SK-N-SH treated with all-trans-retinoic acid at 6 μM for 48 hours (cell line): ENCODE measurements at places on chromosomes 5 and 9.

DNA sequence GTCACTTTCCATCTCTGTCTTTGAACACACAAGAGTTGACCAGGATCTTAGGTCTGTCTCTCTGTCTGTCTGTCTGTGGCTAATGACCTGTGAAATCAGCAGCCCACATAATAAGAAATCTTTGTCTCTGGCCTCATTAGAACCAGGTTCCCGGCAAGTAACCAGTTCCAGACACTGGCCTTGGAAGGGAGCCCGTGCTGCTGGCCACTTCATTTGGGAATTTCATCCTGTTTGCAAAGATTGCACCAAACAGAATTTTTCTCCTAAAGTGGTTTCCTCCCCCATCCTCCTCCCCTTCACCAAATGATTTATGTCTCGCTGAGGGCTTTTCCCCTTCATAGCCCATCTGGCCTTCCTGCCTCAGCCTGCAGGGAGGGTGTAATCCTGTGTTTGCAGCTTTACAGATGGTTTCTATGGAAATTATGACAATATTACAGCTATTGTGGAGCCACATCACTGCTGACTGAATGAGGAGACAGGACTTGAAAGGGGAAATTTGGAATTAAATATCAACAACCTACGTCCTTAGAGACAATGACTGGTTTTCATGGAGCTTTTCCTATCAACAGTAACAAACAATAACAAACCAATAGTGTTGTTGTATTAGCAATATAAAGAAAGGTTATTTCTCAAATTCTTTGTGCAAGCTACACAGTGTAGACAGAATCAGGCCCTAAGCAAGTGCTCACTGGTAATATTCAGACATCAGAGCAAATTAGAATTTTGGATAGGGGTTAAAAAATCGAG is 25.7 kb downstream of the DPYSL3 start:
- ATAC-seq, result peak; percentile 87

DNA sequence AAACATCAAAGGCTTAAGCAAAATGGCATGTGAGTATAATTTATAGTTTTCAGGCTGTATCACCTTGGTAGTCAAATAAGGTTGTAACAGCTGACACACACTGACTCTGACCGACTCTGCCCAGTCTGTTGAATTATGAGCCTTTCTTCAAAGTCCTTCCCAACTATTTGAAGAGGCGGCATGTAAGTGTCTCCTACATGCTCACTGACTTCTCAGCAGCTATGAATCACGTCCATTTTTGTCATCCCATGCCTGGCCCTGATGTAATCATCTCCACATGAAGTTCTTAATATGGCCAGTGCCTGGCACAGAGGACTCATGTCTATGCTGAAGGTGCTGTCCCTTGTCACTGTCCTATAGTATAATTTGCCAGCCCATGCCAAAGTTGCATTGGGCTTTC is 5.1 kb upstream of the PTBP3 start:
- ATAC-seq, result peak; percentile 42

DNA sequence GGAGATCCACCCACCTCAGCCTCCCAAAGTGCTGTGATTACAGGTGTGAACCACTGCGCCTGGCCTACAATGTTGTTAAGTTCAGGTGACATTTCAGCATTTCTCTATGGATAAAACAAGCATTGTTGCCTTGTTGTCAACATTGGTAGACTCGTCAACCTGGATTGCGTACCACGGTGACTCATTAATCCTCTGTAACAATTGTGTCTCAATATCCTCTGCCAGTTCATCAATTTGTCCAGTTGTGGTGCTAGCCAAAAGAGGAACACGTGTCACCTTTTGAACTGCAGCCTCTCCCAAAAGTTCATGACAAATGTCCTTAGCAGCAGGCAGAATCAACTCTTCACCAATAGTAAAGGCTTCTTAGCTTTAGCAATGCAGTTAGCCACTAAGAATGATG is 46.3 kb upstream of the LARP1 start:
- ATAC-seq, result no peak

- no peak for ATAC-seq
These were observed 42.0 kb upstream of the ORM1 start for GRCh38 chr9:114280636-114281472.

- no peak for ATAC-seq
These were observed 411.9 kb upstream of the SLC30A5 start for GRCh38 chr5:68681929-68682328.

- peak; percentile 98 for ATAC-seq
These were observed 27.7 kb downstream of the PTCD2 start for GRCh38 chr5:72347801-72348308.

DNA sequence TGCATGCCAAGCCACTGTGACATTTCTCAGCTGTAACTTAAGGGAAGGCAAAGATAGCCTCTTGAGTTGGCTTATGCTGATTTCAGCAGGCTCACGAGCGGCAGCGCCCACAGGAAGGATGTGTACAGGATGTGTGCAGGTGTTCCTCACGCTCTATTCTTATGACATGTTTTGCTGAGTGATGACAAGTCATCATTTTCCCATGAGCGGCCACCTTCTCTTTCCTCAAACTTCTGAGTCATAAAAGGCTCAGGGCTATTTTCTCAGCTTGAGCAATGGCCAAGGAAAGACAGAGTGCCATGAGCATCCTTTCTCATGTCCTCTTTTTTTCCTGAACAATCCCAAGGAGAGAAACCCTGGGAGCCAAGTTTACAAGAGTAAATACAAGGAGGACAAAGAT is 365.9 kb downstream of the PLK2 start:
- ATAC-seq, result no peak

GRCh38 chr5:8954801-8955200 is 591.1 kb downstream of the SEMA5A start:
- 0 out of 3 replicates have a peak, but pooled peaks have one; percentile 32 for ATAC-seq

GRCh38 chr9:136844761-136845464 is 2.6 kb downstream of the AJM1 start:
- no peak for ATAC-seq

DNA sequence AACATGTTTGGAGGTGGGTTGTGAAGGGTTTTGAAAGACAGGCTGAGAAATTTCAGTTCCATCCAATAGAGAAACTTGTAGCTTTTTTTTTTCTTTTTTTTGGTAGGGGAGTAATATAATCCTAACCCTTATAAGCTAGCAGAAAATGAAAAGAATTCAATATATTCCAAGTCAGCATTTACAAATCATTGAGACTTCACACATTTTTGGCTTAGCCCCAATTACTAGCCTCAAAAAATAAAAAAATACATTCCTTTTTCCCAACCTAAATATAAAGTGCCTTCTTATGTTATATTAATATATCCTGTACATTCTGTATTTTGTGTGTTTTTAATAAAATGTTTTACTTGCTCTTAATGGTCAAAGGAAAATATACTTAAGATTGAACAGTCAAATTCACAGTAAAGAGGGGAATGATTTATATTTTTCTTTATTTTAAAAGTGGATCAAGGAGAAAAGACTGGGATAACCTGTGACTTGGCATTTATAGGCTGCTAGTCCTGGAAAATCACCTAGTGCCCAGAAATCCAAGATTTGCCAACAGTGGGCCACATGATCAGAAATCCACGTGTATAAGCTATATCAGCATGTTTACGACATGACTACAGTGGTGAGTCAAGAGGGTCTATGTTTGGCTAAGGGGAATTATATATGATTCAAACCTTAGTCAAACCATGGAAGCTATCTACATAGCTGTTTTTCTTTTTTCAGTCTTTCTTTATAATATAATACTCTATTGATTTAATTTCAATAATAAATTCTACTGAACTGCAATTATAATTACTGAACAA is 14.5 kb downstream of the HACD4 start:
- no peak for ATAC-seq

- ATAC-seq, result no peak
These were observed 6.3 kb downstream of the CCDC180 start for GRCh38 chr9:97313746-97314145.

GRCh38 chr9:129330711-129331492 is 152.8 kb upstream of the IER5L start:
- no peak for ATAC-seq

- ATAC-seq, result no peak
These were observed 561.1 kb downstream of the MTRR start for GRCh38 chr5:8429778-8430758.

- no peak for ATAC-seq
These were observed 103.2 kb upstream of the VCAN start for GRCh38 chr5:83368319-83368718.

DNA sequence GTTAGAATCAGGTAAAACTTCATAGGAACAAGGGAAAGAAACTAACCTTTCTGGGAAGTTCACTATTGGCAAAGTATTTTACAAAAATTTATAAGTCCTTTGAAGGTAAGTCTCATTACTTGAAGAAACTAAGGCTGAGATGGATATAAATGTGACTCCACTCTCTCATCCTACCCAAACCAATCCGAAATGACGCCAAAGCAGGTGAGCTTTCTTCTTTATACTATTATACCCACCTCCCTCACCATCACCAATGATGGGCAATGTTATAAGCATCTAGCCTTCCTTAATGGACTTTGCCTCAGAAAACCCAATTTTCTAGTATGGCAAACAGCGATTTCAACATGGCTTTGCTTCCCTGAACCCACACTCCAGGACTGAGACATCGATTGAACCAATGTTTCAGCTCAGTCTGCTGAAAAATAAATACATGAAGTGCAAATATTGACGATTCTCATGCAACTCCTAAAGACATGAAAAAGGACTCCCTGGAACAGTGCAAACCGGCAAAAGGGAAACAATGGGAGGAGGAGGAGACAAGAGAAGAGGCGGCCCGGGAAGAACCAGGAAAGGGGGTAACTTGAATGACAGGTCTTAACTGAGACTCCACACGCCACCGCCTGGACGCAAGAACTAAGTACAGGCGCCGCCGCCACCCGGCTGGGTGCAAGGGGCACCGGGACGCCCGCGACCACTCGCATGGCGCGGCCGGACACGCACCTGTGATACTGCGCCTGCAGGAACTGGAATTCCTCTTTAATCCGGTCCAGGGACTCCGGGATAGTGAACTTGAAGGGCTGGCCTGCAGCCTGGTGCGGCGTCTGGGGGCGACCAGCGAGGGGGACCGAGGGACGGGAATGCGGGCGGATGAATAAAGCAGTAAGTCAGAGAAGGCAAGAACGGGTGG is 2.5 kb downstream of the TLE1 start:
- ATAC-seq, result peak; percentile 66

DNA sequence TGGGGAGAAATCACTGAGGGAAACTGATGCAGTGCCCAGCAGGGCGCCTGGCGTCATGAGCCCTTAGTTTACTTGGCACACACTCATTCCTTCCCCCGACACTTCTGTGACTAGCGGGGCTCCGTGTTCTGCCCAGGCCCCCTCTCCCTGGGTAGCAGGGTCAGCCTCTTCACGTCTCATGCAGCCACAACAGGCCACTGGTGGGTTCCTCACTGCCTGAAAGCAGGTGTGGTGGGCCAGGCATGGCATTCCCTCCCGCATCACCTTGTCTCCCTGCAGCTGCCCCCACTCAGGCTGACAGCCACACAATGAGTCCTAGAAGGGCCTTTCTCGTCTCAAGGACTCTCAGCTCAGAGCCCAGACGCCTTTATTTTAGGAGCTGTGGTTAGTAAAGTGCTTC is 51.1 kb upstream of the CPLX2 start:
- no peak for ATAC-seq

GRCh38 chr5:140041492-140042392 is 1.4 kb downstream of the NRG2 start:
- ATAC-seq, result peak; percentile 59

GRCh38 chr5:162811071-162811470 is 626.3 kb upstream of the CCNG1 start:
- no peak for ATAC-seq

DNA sequence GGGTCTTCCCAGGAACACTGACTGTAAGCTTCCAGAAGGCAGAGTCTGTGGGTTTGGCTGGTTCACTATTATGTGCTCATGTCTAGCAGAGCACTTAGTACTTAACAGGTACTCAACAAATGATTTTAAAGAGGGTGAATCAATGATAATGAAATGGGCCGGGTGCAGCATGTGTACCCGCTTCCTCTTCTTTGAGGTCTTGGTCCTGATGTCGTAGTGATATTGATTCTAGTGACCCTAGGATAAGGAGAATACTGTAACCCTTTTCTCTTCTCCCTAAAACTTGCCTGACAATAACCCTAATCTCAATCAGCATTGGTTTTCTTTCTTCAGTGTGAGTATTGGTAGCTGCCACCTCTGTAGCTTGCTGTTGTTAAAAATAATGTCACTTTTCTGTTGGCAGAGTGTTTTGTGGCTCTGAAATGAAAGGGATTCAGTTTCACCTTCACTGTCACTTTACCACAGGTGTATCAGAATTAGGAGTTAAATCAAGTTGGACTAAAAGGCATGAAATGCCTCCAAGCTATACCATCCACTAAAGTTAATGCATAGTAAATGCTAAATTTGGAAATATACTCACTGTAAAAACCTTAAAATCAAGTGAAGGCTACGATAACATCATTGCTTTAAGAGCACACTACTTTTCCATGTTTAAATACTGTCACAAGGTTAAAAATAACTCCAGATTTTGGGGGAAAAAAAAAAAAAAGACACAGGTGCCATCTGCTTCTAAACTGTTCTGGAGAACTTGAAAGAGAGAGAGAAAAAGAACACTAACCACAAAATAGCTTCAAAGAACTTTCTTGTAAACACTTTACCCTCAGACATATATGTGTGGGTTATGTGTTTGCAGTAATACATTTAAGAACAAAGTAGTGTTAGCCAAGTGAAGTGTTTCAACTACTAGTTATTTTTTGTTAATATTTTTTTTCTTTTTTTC is 6.0 kb downstream of the CAMK4 start:
- no peak for ATAC-seq

DNA sequence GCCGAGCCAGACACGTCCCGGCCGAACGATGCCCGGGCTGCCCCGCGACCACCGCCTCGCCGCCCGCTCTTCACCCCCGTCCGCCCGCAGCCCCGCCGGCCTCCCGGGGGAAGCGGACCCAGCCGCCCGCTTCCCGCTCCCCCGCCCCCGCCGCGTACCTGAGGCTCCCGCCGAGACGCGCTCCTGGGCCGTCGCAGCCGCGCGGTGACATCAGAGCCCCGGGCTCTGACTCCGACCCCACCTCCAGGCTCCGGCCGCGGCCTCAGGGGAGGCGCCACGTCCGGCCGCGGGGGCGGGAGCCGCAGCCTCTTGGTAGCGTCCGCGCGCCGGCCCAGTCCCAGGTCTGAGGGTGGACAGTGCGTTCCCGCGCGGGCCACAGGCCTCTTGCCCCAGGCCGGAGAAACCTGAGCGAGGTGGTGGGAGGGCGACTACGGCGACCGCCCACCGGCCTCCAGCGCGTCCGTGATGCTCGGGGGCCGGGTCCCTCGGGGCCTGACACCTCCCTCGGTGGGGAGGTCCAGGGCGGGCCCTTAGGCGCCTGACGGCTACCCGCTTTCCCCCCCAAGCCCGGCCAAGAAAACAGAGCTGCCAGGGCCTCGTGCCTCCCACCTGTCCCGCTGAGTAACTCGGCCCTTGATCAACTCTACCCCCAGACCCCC is at the start of gene SHROOM1:
Gene SHROOM1 (minus strand): TSS at position 212 of the 659 bp plus-strand sequence. CDS start 4,507 bp downstream, outside the sequence.
- ATAC-seq, result peak; percentile 75

DNA sequence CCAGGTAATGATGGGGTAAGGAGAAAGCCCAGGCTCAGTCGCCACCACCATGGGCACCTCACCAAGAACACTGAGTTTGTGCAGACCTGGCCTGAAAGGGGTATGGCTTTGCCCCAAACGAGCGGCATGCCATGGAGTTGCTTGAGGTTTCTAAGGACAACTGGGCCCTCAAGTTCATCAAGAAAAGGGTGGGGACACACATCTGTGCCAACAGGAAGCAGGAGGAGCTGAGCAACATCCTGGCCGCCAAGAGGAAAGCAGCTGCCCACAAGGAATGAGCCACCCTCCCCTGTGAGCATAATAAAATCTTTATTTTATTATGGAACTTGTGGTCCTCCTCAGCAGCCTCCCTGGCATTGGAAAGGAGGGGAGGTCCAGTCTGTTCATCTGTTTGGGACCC is 23.8 kb downstream of the CD14 start:
- ATAC-seq, result no peak

GRCh38 chr5:143354025-143354424 is 49.5 kb downstream of the NR3C1 start:
- no peak for ATAC-seq
